Endothelial cell of umbilical vein (primary cell): ENCODE measurements at places on chromosomes 2 and 18.

DNA sequence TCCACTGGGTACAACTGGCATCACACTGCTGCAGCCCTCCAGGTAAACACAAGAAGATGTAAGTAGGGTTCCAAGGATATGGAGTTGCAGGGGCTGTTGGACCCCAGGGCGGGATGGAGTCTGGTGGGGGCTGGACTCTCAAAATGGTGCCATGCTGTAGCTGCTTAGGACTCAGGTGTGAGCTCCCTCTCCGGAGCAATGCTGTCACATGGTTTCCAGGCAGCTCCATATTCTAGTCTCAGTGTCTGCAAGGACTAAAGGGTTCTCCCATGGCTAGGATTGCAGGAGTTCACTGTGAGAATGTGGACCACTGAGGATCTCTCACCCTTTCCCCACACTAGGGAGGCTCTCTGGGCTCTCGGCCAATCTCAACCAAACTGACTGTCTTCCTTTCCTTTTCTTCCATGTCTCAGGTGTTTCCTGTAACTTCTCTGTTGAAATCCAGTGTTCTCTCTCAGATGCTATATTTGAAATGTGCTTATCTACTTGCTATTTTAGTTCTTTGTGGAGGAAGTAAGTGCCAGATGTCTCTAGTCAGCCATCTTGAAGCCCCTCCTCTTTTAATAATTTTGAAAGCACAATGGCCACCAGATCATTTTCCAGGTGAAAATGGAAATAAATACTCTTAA is 57.6 kb downstream of the CCNT2 start:
- DNase-seq, result peak; percentile 75

- DNase-seq, result no peak
Observed at GRCh38 chr2:223860809-223861738, 23.7 kb upstream of the AP1S3 start.

DNA sequence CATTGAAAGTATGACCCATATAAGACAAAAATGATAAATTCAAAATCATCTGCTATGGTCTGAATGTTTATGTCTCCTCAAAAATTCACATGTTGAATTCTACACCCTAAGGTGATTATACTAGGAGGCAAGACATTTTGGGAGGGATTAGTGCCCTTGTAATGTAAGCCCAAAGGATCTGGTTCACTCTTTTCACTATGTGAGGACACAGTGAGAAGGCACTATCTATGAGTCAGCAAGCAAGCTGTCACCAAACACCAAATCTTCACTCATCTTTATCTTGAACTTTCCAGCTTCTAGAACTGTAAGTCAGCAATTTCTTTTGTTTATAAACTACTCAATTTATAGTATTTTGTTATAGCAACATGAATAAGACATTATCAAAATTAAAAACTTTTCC is 284.7 kb upstream of the ZC3H15 start:
- no peak for DNase-seq

DNA sequence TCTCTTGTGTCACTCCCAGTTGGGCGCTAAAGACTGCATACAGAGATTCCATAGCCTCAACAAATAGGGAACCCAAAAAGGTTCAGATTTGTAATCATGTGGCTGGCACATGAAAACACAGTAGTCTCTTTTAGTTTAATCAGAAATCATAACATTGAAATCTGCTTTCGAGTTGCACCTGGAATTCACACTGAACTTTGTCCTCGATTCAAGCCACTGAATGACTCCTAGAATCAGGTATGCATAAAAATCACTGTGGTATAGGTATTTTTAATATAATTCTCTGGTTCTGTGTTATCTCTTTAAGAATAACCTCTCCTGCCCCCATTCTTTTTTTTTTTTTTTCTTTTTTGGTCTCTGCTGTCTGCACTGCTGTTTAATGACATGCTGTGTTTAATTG is 150.2 kb downstream of the KCNH7 start:
- DNase-seq, result no peak

GRCh38 chr2:190333928-190334327 is 9.5 kb upstream of the INPP1 start:
- DNase-seq, result peak; percentile 46

- DNase-seq, result no peak
Observed at GRCh38 chr18:5300476-5301010, 5.0 kb upstream of the ZBTB14 start.

GRCh38 chr2:240928476-240929363 is 22.6 kb downstream of the CROCC2 start:
- DNase-seq, result no peak

- DNase-seq, result no peak
Observed at GRCh38 chr2:201830666-201831065, 24.3 kb downstream of the CDK15 start.

- no peak for DNase-seq
Observed at GRCh38 chr2:84799772-84800171, 81.1 kb downstream of the TRABD2A start.

DNA sequence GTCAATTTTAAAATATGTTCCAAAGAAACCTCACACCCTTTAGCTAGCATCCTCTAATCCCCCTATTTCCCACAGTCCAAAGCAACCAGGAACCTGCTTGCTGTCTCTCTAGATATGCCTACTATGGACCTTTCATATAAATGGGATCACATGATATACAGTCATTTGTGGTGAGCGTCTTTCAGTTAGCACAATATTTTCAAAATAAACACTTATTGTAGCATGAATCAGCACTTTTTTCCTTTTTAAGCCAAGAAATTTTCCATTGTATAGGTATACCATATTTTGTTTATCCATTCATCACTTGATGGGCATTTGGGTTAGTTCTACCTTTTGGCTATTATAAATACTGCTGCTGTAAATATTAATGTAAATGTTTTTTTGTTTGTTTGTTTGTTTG is 223.0 kb upstream of the DOK6 start:
- DNase-seq, result no peak

- DNase-seq, result no peak
Observed at GRCh38 chr18:72738136-72738535, 129.7 kb downstream of the NETO1 start.

DNA sequence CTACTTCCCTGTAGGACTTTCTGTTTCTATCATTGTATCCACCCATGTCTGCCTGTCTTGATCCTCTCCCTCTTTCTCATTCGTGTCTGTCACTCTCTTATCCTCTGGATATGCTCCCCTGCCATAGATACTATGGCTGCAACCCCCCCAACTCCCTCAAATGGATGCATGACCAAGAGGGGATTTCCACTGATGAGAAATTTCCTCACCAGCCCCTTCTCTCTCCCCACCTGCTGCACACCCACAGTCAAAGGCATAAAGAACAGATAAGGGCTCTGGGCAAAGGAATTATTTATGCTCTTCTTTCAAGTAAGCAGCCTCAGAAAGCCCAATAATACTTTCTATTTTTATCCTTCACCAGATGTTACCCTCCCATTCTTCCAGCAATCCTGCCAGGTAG is 121.3 kb downstream of the FOXI3 start:
- DNase-seq, result no peak

DNA sequence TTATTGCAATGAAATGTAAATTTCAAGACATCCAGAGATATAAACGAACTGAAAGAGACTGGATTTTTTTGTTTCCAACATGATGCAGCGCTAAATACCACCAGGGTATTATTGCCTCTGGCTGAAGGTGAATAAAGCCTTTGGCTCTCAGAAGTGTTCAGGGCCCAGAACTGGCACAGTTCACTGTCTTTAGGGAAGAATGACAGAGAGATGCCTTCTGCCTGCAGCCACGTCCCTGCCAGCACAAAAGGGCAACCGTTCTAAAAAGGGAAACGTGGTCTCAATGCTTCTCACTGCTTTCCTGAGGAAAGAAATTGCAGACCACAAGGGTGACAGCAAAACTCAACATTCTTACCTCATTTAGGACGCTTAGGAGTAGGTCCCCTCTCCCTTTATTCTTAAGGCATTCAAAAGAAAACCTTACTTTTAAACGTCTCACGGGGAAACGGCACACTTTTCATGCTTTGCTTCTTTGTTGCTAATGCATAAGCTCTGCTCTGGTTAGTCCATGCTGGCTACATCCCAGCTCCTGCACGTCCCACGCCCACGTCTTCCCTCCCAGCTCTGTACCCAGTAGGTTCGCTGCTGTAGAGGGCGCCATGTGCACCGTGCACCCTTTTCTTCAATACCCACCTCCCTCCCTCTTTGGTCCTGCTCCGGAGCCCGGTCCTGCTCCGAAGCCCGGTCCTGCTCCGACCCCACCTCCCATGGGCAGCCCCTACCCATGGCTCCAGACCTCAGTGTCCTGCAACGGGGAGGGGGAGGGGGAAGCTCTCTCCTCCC is 171.0 kb downstream of the HRH4 start:
- DNase-seq, result no peak

DNA sequence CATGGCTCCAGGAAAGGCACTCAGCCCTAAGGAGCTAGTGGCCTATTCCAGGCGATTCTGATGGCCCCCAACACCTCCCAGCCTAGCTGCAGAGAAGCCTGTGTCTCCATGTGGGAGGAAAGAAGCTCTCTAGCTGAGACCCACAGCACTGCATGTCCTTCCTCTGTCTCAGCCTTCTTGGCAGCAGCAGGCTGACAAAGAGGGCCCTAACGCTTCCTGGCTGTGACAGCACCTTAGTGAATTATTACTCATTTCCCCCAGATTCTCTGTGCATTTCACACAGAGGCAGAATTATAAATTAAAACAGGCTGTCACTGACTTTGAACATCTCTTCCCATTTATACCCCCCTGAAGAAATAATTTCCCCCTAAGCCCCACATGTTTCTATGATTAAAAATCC is 206.8 kb downstream of the CLIP4 start:
- DNase-seq, result no peak

DNA sequence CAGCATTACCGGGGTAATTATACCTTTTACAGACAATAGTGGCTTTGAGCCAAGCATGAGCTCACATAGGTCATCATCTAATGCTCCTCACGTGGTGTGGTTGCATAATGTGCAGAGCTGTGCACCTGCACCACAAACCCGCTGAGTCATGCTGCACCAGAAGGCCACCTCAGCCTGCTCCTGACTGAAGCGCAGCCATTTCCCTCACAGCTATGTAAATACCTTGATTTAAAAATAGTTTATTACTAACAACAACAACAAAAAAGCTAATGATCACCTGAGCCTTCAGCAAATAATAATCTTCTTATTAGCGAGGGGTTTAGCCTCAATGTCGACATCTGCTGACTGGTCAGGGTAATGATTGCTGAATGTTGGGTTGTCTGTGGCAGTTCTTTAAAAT is 238.8 kb downstream of the MBD5 start:
- peak; percentile 38 for DNase-seq

GRCh38 chr2:206511283-206511682 is 68.0 kb downstream of the ADAM23 start:
- DNase-seq, result no peak

DNA sequence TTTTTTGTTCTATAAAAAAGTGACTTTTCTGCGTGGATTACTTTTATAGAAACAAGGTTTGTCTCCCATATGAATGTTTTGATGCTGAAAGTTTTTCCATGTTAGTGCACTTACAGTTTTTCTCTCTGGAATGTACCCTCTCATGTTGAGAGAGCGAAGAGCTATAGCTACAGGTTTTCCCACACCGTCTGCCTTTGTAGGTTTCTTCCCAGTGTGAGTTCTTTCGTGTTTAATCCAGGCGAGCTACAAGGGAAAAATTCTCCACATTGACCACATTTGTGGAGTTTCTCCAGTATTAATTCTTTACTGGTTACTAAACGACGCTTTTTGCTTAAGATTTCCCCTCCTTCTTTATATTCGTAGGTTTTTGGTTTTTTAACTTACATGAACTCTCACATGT is 85.1 kb downstream of the ACSL3 start:
- no peak for DNase-seq
